ENCODE measurements at places on chromosomes 16 and 17. TPM values are rescaled to one million over a fixed set of nuclear protein-coding genes. Genes with fewer than 3 reads are reported as not detected.

DNA sequence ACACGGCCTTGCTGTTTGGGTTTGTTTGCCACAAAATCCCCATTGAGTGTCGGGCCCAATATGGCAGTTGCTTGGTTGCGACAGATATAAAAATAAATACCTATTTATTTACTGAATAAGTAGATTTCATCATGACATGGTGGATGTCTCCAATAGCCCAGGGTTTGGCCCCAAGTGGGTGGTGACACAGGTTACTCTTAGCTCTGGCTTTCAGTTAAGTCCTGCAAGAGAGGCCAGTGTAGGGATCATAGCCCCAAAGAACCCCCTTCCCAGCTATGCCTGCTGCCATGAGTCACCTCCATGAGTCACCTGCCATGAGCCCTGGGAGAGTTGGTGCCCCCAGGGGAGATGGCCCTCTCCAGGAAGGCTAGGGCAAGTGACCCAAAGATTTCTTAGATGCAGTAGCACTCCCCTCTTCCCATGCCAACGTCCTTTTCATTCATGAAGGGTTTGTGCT is 78.7 kb upstream of the LGALS9 start:
- H3K4me1 ChIP-seq = peaks cover 59% of the 10 kb centered on the region
- peak; percentile 45 for DNase-seq
- no peak overlapping the region for H3K4me3 ChIP-seq

DNA sequence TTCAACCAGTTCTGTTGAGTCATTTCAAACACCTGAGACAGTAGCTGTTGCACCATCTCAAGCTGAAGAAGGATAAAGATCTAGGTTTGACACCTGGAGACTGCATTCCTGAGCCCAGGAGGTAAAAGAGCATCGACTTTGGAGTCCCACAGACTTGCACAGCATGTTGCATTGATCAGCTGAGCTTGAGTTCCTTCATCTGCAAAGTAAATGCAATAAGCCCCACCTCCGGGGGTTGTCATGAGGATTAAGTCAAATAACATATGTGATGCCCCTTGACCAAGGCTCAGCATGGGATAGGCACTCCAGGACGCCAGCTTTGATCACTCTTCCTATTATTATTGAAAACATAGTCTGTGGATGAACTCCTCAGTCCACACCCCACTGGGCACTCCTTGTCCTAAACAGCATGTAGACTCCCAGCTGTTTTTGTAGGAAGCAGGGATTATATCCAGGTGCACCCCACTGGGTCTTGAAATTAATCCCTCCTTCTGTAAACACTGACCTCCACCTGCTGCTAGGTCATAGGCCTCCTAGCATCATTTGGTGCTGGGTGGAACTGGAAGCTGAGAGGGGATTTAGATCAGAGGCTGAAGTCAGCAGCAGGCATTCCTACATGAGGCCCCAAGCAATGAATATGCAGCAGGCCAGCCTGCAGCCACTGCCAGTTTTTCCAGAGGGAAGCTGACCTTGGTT is 259.0 kb downstream of the HS3ST4 start:
- H3K4me1 ChIP-seq = no peaks in the 10 kb centered on the region
- no peak overlapping the region for H3K4me3 ChIP-seq
- DNase-seq = no peak
- no peaks in the 10 kb centered on the region for H3K36me3 ChIP-seq

GRCh38 chr16:53168744-53169143 is 114.0 kb downstream of the CHD9 start:
- no peaks in the 10 kb centered on the region for H3K36me3 ChIP-seq
- H3K27me3 ChIP-seq = no peaks in the 10 kb centered on the region

GRCh38 chr17:51819341-51820219 is 338.9 kb downstream of the CA10 start:
- no peaks in the 10 kb centered on the region for H3K4me1 ChIP-seq
- no peaks in the 10 kb centered on the region for H3K36me3 ChIP-seq
- H3K27me3 ChIP-seq = no peaks in the 10 kb centered on the region
- H3K4me3 ChIP-seq = no peak overlapping the region

DNA sequence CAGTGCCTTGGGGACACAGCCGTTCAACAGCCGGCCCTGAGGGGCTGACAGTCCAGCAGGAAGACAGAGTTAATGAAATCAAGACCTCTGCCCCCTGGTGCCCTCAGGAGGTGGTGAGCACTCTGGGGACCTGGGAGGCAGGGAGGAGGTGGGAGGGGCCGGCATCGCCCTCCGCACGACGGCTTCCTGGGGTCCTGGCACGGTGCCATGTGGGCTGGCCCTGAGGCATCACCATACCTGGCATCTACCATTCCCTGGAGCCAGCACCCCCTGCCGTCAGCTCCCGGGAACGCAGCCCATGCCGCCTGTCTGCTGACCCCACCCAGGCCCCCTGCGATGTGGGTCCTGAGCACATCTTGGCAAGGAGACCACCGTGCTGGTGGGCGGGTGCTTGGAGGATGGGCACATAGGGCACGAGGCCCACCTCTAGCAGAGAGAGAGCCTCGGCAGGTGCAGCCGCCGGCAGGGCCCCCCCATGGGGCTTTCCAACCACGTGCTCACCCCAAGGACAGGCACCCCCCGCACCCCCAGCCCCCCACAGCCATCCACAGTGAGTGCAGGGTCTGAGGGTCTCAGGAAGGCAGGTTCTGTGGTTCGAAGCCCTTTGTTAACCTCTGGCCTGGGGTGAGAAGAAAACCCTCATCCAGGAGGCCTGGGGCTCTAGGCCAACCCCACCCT is 52.5 kb downstream of the ZFPM1 start:
- H3K27ac ChIP-seq = peak overlapping the region; percentile 92
- 0 out of 3 replicates have a peak, but pooled peaks cover 5% of the 10 kb centered on the region for H3K36me3 ChIP-seq
- peak overlapping the region; percentile 32 for H3K4me3 ChIP-seq
- peak; percentile 79 for DNase-seq
- H3K4me1 ChIP-seq = peaks cover 75% of the 10 kb centered on the region

GRCh38 chr17:76414334-76415295 is 30.2 kb downstream of the SPHK1 start:
- H3K27ac ChIP-seq = no peak overlapping the region
- no peak overlapping the region for H3K4me3 ChIP-seq
- H3K27me3 ChIP-seq = no peaks in the 10 kb centered on the region
- no peaks in the 10 kb centered on the region for H3K4me1 ChIP-seq
- no peak for DNase-seq
- peaks cover 14% of the 10 kb centered on the region for H3K36me3 ChIP-seq

GRCh38 chr17:8393470-8394231 is 4.0 kb downstream of the RNF222 start:
- H3K4me3 ChIP-seq = no peak overlapping the region
- DNase-seq = no peak
- H3K27ac ChIP-seq = no peak overlapping the region
- peaks cover 18% of the 10 kb centered on the region for H3K4me1 ChIP-seq
- H3K36me3 ChIP-seq = no peaks in the 10 kb centered on the region

- H3K36me3 ChIP-seq = no peaks in the 10 kb centered on the region
- DNase-seq = peak; percentile 73
- H3K4me3 ChIP-seq = peak within 1 kb of the TSS; percentile 67
- no peak within 1 kb of the TSS for H3K27ac ChIP-seq
Observed at GRCh38 chr17:74972107-74972972, at the start of gene HID1. Gene HID1 (minus strand): TSS chr17:74972759. CDS start chr17:74972656, 103 bp downstream.

DNA sequence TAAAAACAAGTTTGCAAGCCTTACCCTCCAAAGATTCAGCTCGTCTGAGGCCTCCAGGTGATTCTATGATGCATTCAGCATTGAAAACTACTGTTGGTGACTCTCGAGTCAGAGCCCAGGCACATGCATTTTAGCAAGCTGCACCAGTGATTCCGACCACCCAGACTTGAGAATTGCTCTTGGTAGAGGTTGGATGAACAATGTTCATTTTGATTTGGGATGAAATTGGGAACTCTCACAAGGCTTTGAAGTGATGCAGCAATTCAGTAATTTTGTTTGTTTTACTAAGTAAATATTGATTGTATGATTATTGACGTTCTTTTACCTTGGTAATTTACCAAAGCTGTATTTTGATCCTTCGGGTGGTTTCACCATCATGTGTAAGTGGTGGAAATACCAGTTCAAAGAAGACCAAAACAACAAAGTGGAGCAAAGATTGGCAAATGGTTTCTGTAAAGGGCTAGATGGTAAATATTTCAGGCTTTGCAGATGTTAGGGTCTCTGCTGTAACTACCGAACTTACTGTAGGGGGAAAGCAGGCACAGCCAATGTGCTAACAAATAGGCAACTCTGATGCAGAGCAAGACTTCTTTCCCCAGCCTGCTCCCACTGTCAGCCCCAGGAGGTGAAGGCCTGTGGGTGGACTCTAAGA is 11.8 kb downstream of the ALDH3A2 start:
- H3K4me3 ChIP-seq = no peak overlapping the region
- DNase-seq = peak; percentile 98
- H3K36me3 ChIP-seq = peaks cover 15% of the 10 kb centered on the region
- H3K27ac ChIP-seq = peak overlapping the region; percentile 91

GRCh38 chr17:38897671-38898290 is 27.6 kb upstream of the LASP1NB start:
- H3K4me3 ChIP-seq = no peak overlapping the region
- H3K27me3 ChIP-seq = no peaks in the 10 kb centered on the region
- peaks cover 46% of the 10 kb centered on the region for H3K36me3 ChIP-seq

GRCh38 chr17:31537565-31538011 is 146.1 kb downstream of the RAB11FIP4 start:
- H3K4me3 ChIP-seq = no peak overlapping the region
- no peaks in the 10 kb centered on the region for H3K27me3 ChIP-seq
- H3K36me3 ChIP-seq = peaks cover 3% of the 10 kb centered on the region
- peaks cover 35% of the 10 kb centered on the region for H3K4me1 ChIP-seq
- H3K27ac ChIP-seq = peak overlapping the region; percentile 20
- no peak for DNase-seq

DNA sequence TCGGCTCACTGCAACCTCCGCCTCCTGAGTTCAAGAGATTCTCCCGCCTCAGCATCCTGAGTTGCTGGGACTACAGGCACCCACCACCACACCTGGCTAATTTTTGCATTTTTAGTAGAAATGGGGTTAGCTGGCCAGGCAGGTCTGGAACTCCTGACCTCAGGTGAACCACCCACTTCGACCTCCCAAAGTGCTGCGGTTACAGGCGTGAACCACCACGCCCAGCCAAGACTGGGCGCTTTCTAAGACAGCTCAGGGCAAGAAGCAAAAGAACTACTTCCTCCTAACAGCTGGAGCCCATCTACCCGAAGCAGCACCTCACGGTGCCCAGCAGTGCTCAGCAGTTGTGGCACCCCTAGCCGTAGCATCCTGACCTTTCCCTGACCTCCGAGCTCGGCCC is 109.4 kb downstream of the ZNF423 start:
- no peaks in the 10 kb centered on the region for H3K4me1 ChIP-seq
- H3K27ac ChIP-seq = no peak overlapping the region
- no peak overlapping the region for H3K4me3 ChIP-seq
- peaks cover 45% of the 10 kb centered on the region for H3K27me3 ChIP-seq

- no peak overlapping the region for H3K4me3 ChIP-seq
- DNase-seq = no peak
- H3K27ac ChIP-seq = no peak overlapping the region
- no peaks in the 10 kb centered on the region for H3K27me3 ChIP-seq
- peaks cover 36% of the 10 kb centered on the region for H3K4me1 ChIP-seq
Observed at GRCh38 chr17:33370401-33370800, 77.3 kb upstream of the ASIC2 start.

DNA sequence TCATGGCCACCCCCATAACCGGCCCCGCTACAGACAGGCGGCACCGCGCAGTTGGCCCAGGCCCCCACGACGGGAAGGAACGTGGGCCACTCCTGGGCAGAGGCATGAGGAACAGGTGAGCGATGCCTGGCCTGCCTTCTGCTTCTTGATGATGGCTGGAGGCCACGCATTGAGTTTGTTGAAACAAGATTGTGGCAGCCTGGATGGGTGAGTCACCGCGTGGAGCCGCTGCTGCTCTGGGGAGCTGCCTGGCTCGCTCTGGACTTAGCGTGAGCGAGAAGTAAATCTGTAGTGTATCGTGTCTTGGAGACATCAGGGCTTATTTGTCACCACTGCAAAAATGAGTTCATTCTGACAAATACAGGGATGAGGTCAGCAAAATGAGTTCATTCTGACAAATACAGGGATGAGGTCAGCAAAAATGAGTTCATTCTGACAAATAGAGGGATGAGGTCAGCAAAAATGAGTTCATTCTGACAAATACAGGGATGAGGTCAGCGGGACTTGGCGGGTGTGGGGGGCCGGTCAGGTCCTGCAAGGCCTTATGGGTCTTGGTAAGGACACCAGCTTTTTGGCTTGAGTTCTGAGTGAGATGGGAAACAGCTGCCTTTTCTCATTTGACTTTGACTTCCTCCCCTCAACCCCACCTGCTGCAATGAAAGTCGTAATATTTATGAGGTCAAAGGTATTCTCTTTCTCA is 93.0 kb downstream of the SEC14L1 start:
- no peaks in the 10 kb centered on the region for H3K36me3 ChIP-seq
- H3K4me1 ChIP-seq = peaks cover 9% of the 10 kb centered on the region
- no peak overlapping the region for H3K4me3 ChIP-seq
- peak; percentile 59 for DNase-seq
- H3K27ac ChIP-seq = no peak overlapping the region
- peaks cover 15% of the 10 kb centered on the region for H3K27me3 ChIP-seq

- no peak overlapping the region for H3K4me3 ChIP-seq
- no peak for DNase-seq
- no peak overlapping the region for H3K27ac ChIP-seq
Observed at GRCh38 chr16:88702371-88703210, 3.6 kb downstream of the RNF166 start.

GRCh38 chr16:4826980-4827379 is 20.1 kb downstream of the GLYR1 start:
- no peaks in the 10 kb centered on the region for H3K27me3 ChIP-seq
- no peak overlapping the region for H3K27ac ChIP-seq
- DNase-seq = no peak

GRCh38 chr16:8625491-8626087 is 4.1 kb downstream of the METTL22 start:
- H3K27me3 ChIP-seq = no peaks in the 10 kb centered on the region
- no peak for DNase-seq
- H3K4me3 ChIP-seq = no peak overlapping the region
- peaks cover 39% of the 10 kb centered on the region for H3K36me3 ChIP-seq

DNA sequence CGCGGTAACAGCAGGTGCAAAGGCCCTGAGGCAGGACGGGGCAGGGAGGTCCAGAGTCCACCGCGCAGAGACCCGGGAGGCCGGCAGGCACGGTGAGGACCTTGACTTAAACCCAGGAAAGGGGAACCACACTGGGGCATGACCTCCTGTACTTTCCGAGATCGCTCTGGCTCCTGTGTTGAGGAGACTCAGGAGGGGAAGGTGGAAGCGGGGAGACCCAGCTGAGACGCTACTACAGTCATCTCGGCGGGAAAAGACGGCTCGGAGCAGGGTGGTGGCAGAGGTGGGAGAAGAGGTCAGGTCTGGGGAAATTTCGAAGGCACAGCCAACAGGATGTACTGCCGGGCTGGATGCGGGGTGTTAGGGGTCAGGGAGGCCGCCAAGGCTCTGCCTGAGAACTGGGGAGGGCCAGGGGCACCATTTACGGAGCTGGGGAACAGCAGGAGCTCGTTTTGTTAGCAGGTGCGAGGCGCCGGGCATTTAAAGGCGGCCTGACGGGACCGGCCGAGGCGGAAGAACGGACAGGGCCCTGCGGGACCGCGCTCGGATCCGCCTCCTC is 22.3 kb downstream of the NPTX1 start:
- H3K27ac ChIP-seq = peak overlapping the region; percentile 91
- H3K4me1 ChIP-seq = peaks cover 32% of the 10 kb centered on the region
- no peaks in the 10 kb centered on the region for H3K36me3 ChIP-seq
- DNase-seq = peak; percentile 16
- peaks cover 55% of the 10 kb centered on the region for H3K27me3 ChIP-seq

GNAO1 gene
- polyA plus RNA-seq = not detected

EVI2A gene
- polyA plus RNA-seq = not detected

FSCN2 gene
- 0.09 TPM for polyA plus RNA-seq

SOX8 gene
- 0.28 TPM for polyA plus RNA-seq

TP53TG3B gene
- not detected for polyA plus RNA-seq

SOST gene
- polyA plus RNA-seq = not detected

C1QTNF8 gene
- not detected for polyA plus RNA-seq

RAB37 gene
- 4.7 TPM for polyA plus RNA-seq

LRRC46 gene
- 0.09 TPM for polyA plus RNA-seq

GPRC5B gene
- 0.52 TPM for polyA plus RNA-seq

MAF gene
- polyA plus RNA-seq = 0.13 TPM

TBC1D3E gene
- not detected for polyA plus RNA-seq

CMTM2 gene
- polyA plus RNA-seq = not detected

ALOXE3 gene
- not detected for polyA plus RNA-seq

All from HepG2 (cell line).